ENCODE measurements at places on chromosomes 1 and 21. TPM values are rescaled to one million over a fixed set of nuclear protein-coding genes. Genes with fewer than 3 reads are reported as not detected.

- DNase-seq: peak; percentile 87
- H3K27ac ChIP-seq: peak overlapping the region; percentile 84
- peak overlapping the region; percentile 46 for H3K4me3 ChIP-seq
- H3K27me3 ChIP-seq: peaks cover 14% of the 10 kb centered on the region
- H3K4me1 ChIP-seq: peaks cover 31% of the 10 kb centered on the region
These were observed 11.5 kb upstream of the COL16A1 start for GRCh38 chr1:31715087-31715872.

DNA sequence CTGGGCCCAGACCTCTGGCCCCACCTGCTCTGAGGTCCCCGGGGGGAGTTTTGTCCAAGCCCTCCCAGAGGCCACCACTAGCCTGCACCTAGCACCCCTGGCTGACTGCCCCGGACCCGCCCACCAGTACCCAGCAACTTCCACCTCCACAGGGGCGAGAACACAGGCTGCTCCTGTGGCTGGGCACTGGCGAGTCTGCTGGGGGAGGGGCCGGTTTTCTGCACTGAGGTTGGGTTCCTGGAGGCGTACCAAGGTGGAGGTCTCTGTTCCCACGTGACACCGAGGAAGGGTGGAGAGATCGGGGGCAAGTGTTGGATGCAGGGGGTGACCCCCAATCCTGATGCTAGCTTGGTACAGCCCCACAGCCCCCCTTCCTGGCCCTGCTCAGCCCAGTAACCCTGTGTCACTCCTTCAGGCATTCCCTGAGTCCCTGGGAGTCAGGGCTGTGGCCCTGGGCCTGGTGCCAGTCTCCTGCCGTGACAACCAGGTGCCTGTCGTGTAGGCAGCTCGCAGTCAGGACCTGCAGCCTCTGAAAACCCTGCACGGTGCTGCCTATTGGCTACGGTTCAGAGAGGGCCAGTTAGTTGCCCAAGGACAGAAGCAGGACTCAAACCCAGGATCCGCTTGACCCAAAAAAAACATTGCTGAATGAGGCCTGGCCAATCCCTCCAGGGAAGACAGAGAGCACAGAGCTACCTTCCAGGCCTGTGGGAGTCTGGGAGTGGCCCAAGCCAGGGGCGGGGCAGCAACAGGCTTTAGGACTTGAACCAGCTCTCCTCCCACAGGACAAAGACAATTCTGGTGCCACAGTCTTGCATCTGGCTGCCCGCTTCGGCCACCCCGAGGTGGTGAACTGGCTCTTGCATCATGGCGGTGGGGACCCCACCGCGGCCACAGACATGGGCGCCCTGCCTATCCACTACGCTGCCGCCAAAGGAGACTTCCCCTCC lies 3.1 kb downstream of the ESPN start:
- H3K4me1 ChIP-seq: peaks cover 17% of the 10 kb centered on the region
- no peak for DNase-seq
- peaks cover 62% of the 10 kb centered on the region for H3K27me3 ChIP-seq
- H3K27ac ChIP-seq: no peak overlapping the region
- no peaks in the 10 kb centered on the region for H3K36me3 ChIP-seq

- H3K36me3 ChIP-seq: no peaks in the 10 kb centered on the region
- H3K27ac ChIP-seq: no peak overlapping the region
- H3K4me1 ChIP-seq: no peaks in the 10 kb centered on the region
These were observed 329.0 kb downstream of the OLFM3 start for GRCh38 chr1:101667761-101668160.

Gene SPATA46
- not detected for total RNA-seq

DNA sequence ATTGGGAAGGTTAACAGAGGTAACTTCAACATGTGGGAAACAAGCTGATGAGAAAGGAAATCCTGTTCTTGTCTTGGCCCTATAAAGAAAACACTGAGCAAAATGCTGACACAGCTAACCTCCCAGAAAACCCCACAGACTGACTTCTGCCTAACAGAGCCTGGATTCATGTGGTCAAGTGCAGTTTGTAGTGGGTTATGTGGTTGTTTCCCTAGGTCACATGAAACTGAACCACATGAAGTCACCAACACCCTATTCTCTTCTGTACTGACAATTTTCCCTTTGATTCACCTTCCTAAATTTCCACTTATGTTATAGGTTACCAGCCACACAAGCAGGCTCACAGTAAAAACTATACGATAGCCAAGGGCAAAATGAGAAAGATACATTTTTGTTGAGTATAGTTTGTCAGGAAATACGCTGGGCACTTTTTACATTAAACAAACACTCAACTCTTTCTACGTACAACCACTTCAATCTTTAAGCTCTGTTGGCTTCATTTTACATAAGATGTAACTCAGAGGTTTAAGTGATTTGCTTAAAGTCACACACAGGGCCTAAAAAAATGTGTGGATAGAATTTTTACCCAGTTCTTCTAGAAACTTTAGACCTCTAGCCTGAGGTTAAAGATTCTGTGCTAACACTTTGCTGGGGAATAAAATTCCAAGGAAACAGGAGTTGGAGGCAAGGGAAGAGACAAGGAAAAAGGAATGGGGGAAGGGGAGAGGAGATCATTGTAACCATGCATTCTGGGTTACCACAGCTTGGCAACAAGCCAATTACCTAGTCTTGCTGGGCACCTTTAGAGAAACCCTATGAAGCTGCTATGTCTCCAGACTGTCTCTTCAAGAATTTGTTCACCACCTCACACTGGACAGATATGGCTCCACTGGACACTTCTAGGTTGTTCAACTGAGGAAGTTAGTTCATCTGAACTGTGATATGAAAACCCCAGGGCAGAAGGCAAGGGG lies 601.6 kb upstream of the USP24 start:
- H3K27me3 ChIP-seq: no peaks in the 10 kb centered on the region
- H3K4me3 ChIP-seq: no peak overlapping the region
- no peak overlapping the region for H3K27ac ChIP-seq
- no peaks in the 10 kb centered on the region for H3K36me3 ChIP-seq

DNA sequence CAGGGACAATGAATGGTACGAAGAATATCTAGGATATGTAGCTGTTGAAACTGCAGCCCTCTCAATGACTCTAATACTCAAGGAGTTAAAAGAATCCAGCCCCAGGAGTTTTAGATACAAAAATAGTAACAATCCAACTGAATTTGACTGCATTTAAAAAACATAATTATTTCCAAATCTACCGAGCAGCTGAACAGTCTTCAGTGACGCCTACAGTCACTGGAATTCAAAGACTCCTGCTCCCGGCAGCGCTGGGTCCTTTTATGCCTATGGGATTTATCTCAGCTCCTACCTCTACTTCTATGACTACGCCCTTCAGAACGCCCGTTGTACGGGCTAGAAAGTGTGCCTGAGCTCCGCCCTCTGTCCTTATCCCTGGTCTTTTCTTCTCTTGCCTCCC lies 55.7 kb downstream of the WARS2 start:
- H3K27me3 ChIP-seq: no peaks in the 10 kb centered on the region
- no peak overlapping the region for H3K27ac ChIP-seq
- no peak overlapping the region for H3K4me3 ChIP-seq
- no peak for DNase-seq

- no peaks in the 10 kb centered on the region for H3K36me3 ChIP-seq
- peaks cover 7% of the 10 kb centered on the region for H3K4me1 ChIP-seq
- DNase-seq: no peak
- no peak overlapping the region for H3K4me3 ChIP-seq
These were observed 7.5 kb downstream of the KAZN start for GRCh38 chr1:14605945-14606344.

DNA sequence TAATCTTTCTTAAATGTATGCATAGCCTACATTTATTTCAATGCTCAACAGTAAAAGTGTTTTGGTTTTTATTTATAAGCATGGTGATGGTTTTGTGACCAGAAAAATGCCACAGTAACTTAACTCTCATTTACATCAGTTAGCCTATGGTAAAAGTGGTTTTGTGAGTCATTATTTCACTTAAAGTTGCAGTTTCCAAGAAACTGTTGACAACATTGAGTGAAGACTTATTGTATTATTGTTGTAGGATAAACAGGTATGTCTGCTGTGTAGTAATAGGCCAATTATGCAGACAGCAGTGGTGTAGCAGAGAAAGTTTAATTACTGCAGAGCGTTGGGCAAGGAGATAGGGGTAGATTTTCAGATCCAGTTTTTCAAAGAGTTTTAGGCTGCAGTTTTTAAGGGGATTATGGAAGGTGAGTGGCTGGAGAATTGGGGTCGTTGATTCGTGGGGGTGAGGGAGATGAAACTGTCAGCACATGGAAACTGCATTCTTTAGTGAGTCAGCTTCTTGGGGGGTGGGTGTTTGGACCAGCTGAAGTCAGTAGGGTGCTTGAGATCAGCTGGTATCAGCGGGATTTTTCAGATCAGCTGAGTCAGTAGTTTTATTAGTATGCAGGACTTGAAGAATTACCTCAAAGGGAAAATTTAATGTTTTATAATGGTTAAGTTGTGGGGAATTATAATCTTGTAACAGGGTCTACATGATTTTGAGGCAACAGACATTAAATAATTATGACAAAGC lies 168.7 kb upstream of the FMN2 start:
- no peak overlapping the region for H3K27ac ChIP-seq
- no peaks in the 10 kb centered on the region for H3K4me1 ChIP-seq
- H3K4me3 ChIP-seq: no peak overlapping the region
- DNase-seq: no peak

DNA sequence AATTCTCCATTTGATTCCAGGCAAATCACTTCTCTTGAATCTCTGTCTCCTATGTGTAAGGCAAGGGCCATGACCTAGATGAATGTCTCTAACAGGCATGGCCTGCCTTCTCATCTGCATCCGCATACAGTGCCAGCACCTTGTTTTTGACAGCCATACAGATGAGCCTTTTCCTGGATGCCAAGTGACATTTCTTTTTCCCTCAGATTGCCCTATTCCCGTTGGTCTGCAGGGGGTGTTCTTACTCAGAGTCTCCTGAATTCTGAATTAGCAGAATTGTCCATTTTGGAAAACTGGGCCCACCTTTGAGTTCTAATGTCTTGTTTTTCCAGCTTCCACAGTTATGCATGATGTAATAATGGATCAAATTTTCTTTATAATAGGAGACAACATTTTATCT lies 88.0 kb upstream of the ADAR start:
- no peak for DNase-seq
- no peak overlapping the region for H3K4me3 ChIP-seq
- no peaks in the 10 kb centered on the region for H3K4me1 ChIP-seq
- H3K36me3 ChIP-seq: no peaks in the 10 kb centered on the region

DNA sequence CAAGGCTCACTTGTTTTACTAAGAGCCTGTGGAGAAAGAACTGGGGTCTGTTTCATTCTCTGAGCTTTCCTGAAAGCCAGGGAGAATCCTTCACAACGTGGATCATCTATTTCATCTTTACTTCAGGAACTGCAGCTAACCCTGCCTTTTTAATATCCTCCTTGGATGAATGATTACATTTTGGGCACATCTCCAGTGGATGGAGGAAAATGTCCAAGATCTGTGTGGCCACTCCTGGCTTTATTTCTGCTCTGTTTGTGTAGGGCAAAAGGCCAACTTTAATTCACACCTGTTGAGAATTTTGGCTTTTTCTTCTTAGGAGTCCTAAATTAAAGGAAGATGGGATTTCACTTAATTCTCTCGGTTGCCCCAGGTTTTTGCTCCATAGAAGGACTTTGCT lies 69.5 kb upstream of the CACNA1E start:
- H3K36me3 ChIP-seq: no peaks in the 10 kb centered on the region
- H3K4me3 ChIP-seq: no peak overlapping the region
- no peaks in the 10 kb centered on the region for H3K4me1 ChIP-seq
- H3K27me3 ChIP-seq: peaks cover 4% of the 10 kb centered on the region

Gene ZBTB7B
- 80.4 TPM for total RNA-seq

GRCh38 chr1:22688466-22688865 lies 22.2 kb upstream of the EPHB2 start:
- no peak overlapping the region for H3K4me3 ChIP-seq
- H3K36me3 ChIP-seq: no peaks in the 10 kb centered on the region
- DNase-seq: no peak

DNA sequence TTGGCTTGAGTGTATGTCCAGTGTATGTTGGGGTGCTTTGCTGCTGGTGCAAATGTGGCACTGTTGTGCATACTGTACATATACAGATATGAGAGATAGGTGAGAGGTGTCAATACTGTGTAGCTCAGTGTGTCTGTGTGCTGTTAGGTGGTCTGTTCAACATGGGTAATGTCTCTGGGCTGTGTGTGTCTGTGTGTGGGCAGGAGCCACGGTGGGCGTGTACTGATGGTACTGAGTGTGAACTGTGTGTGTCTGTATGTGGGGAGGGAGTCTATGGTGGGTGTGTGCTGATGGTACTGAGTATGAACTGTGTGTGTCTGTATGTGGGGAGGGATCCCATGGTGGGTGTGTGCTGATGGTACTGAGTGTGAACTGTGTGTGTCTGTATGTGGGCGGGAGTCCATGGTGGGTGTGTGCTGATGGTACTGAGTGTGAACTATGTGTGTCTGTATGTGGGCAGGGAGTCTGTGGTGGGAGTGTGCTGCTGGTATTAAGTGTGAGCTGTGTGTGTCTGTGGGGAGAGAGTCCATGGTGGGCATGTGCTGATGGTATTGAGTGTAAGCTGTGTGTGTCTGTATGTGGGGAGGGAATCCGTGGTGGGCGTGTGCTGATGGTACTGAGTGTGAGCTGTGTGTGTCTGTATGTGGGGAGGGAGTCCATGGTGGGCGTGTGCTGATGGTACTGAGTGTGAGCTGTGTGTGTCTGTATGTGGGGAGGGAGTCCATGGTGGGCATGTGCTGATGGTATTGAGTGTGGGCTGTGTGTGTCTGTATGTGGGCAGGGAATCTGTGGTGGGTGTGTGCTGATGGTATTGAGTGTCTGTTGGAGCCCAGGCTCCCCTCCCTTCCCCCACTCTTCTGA lies 32.2 kb upstream of the FOXO6 start:
- no peaks in the 10 kb centered on the region for H3K36me3 ChIP-seq
- no peak overlapping the region for H3K27ac ChIP-seq
- H3K4me3 ChIP-seq: no peak overlapping the region

DNA sequence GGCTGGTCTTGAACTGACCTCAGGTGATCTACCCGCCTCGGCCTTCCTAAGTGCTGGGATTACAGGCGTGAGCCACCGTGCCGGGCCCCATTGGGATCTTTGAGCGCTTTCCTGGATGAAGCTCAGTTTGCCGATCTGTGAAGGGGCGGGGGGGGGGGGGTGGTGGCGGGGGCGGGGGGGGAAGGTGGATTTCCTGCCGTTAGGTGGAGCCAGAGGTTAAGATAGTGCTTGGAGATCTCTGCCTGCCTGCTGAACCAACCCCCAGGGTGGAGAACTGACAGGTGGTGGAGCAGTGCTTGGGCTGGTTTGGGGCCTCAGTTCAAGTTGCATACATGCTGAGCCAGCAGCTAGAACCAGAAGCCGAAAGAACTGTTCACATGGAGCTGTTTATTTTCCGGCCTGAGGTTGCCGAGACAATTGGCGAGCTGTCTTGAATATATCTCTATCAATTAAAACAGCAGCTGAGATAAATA lies 1.7 kb downstream of the TMCC2 start:
- H3K4me3 ChIP-seq: peak overlapping the region; percentile 65
- peaks cover 20% of the 10 kb centered on the region for H3K4me1 ChIP-seq
- no peaks in the 10 kb centered on the region for H3K36me3 ChIP-seq
- no peaks in the 10 kb centered on the region for H3K27me3 ChIP-seq
- peak overlapping the region; percentile 47 for H3K27ac ChIP-seq
- no peak for DNase-seq

GRCh38 chr1:7551442-7551841 lies 219.7 kb upstream of the VAMP3 start:
- peaks cover 25% of the 10 kb centered on the region for H3K4me1 ChIP-seq
- no peak overlapping the region for H3K27ac ChIP-seq
- no peak overlapping the region for H3K4me3 ChIP-seq

Measured in upper lobe of right lung (tissue), 1 donor.